ENCODE measurements at places on chromosomes 16 and 17. TPM values are rescaled to one million over a fixed set of nuclear protein-coding genes. Genes with fewer than 3 reads are reported as not detected.

DNA sequence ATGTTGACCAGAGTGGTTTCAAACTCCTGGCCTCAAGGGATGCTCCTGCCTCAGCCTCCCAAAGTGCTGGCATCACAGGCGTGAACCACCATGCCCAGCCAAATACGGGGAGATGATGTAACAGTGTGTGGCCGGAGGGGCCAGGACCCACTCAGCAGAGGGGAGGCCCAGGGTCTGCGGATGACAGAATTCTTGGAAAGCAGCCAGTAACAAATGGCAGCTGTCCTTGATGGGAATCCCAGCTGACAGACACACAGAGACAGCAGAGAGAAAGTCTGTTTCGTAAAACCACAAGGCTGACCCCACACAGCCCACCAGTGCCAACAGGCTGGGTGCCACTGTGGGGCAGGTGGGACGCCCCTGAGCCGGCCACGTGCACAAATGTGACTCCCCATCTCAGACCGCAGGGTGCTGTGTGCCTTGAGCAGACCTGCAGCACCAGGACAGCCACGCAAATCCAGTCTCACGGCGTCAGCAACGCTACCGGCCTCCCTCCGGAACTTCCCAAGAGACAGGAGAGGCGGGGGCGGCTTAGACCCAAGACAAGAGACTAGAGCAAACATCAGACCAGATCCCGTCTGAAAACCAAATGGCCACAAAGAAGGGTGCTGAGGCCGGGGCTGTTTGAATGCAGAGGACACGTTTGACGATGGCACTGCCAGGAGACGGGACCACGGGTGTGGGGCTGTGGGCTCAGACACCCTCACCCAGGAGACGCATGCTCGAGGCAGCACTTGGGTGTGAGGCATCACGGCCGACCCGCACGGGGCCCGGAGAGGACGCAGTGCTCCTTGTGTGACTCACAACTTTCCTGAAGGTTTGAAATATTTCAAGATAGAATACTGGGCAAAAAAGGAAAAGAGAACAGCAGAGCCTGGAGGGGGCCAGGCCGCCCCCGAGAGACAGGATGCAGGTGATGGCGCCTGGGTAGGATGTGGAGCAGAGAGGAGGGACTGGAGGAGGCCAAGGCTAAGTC is 24.6 kb downstream of the CTU2 start:
- no peak for DNase-seq

- no peak for DNase-seq
These were observed 8.9 kb upstream of the TMEM220 start for GRCh38 chr17:10738521-10739258.

- DNase-seq = no peak
These were observed 131.3 kb downstream of the NLK start for GRCh38 chr17:28173801-28174200.

GRCh38 chr17:64318068-64318467 is 55.0 kb upstream of the TEX2 start:
- no peak for DNase-seq

GRCh38 chr16:21994856-21995465 is 6.0 kb downstream of the PDZD9 start:
- no peak for DNase-seq

DNA sequence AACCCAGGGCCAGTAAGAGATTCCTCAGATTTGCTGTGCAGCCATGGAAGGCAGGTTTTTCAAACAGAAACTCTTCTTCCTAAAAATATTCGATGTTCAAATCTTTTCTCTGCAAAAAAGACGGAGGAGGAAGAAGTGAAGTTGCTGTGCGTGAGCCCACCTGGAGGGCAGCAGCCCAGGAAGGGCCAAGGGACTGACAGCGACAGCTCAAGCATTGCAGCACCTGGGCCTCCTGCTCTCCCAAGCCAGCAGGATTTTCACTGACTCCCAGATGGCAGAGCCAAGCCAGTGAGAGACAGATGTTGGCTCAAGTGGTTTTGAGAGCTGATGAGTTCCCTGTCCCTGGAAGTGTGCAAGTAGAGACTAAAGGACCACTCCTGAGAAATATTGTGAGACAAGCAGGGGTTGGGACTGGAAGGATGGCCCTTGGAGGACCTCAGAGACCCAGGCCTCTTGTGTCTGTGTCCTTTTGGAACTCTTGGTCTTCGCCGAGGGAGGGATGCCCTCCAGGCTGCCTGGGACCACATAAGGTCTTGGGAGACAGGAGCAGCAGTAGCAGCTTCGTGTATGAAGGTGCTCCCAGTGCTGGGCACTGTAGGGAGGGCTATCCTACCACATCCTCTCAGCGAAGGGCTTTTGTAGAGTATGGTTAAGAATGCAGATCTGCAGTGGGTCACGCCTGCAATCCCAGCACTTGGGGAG is 29.3 kb upstream of the TNFRSF13B start:
- DNase-seq = no peak

GRCh38 chr17:12789481-12790248 is at the start of gene ARHGAP44:
ARHGAP44 (plus strand) TSS chr17:12789498; CDS start chr17:12789839, 341 bp downstream.
- no peak for DNase-seq

DNA sequence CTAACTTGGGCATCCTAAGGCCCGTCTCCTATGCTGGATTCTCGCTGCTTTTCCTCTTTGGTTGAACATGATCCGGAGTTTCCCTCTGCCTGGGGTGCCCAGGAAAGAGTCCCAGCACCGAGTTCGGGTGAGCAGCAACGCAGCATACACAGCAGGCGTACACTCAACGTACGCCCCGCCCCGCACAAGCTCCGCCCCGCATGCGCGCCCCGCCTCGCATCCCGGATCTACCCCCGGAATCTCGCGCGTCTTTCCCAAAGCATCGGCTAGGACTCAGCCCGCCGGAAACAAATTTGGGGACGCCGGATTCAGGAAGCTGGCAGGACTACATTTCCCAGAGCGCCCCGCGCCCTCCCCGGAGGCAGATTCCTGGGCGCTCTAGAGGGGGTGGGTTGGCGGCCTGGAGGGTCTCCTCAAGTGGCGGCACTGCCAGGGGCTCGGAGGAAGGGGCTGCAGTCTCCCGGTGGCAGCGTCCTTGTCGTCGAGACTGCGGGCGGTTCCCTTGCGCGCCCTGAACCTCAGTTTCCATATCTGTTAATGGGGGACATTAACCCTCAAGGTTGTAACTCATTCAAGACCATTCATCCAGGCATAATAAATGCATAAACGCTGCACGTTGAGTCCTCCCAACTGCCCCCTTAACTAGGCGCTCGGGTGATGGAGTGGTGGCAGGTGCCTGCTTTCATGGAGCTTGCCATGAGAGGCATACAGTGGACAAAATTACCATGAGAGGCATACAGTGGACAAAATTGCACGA is 1.8 kb upstream of the ZNF500 start:
- DNase-seq = peak; percentile 88

GRCh38 chr17:76865174-76865573 is 3.0 kb upstream of the MGAT5B start:
- no peak for DNase-seq

DNA sequence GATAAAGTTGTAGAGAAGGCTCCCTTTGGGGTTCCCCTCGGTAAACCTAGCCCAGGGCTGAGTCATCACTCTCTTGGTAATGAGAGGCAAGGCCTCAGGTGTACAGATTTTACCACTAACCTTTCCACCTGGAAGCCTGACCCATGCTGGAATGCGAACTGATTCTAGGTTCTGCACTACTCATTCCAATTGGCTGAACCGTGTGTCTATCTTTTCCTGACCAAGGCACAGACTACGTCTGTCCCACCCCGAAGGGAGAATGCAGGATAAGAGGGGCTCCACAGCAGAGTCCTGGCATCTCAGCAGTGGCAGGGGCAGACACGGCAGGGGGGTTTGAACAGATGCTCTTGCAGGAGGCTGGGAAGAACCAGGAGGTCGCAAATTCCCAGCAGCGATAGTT is 65.4 kb upstream of the B4GALNT2 start:
- no peak for DNase-seq

DNA sequence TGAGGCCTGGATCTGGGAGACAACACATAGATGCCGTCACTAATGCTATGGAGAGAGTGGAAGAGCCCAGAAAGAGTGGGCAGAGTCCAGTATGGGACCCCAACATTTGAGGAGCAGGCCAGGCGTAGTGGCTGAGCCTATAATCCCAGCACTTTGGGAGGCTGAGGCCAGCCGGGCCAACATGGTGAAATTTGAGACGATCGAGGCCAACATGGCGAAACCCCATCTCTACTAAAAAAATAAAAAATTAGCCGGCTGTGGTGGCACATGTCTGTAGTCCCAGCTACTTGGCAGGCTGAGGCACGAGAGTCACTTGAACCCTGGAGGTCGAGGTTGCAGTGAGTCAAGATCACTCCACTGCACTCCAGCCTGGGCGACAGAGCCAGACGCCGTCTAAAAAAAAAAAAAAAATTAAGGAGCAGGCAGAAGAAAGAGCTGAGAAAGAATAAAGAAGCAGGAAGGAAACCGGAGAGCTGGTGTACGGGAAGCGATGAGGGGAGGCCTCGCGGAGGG is 6.0 kb upstream of the DNAI2 start:
- no peak for DNase-seq

- no peak for DNase-seq
These were observed 4.2 kb downstream of the IRX3 start for GRCh38 chr16:54282202-54282927.

DNA sequence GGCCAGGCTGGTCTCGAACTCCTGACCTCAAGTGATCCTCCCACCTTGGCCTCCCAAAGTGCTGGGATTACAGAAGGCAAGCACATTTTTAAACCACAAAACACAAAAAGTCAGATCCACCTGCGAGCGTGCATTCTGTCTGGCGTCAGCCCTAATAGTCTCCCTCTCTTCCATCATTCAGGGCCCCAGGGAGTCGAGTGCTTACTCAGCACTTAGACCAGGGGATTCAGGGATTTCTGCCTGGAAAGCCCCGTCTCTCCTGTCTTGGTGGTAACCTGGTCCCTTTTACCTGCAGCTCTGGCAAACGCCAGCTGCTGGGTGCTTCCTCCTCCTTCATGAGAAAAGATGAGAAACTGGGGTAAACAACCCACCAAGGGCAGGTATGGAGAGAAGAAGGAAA is 443.1 kb downstream of the SOX9 start:
- DNase-seq = no peak

DNA sequence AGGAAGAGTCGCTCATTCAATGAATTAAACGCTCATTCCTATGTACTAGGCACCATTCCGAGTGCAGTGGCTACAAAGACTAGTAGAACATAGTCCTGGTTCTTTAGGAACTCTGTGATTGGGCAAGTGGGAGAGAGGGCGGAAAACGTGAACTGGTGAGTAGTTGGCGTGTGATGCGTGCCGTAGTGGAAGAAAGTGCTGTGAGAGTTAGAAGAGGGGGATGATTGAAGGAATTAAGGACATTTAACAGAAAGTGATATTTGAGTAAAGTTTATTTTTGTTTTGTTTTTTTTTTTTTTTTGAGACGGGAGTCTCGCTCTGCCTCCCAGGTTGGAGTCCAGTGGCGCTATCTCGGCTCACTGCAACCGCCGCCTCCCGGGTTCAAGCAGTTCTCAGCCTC is 7.9 kb upstream of the SLFN14 start:
- no peak for DNase-seq

- no peak for DNase-seq
These were observed 22.1 kb downstream of the C17orf58 start for GRCh38 chr17:67974185-67974584.

DNA sequence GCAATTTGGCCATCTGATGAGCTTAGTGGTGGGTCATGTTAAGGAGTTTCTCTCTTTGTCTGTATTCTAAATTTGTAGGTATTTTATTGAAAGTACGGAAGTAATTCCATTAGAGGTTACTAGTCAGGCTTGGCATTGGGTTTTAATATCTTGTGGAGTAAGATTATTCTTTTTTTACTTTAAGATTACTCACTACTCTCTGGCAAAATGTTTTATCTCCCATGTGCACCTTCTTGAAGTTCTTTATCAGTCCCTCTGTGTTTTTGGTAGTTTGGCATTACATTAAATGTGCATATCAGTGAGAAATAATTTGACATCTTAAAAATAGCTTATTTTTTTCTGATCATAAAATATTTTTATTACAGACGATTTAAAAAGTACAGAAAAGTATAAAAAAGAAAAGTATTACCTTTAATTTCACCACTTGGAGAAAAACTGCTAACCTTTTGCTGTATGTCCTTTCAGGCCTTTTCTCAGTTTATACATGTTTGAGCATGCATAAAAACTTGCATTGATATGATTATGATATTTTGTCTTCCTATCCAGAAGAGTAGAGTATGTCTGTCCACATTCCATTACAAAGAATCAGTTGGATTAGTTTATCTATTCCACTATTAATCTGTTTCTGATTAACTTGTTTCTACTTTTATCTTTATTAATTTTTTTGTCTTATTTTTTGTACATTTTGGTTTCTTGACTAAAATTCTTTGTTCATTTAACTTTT is 198.3 kb downstream of the SPECC1 start:
- DNase-seq = no peak

DNA sequence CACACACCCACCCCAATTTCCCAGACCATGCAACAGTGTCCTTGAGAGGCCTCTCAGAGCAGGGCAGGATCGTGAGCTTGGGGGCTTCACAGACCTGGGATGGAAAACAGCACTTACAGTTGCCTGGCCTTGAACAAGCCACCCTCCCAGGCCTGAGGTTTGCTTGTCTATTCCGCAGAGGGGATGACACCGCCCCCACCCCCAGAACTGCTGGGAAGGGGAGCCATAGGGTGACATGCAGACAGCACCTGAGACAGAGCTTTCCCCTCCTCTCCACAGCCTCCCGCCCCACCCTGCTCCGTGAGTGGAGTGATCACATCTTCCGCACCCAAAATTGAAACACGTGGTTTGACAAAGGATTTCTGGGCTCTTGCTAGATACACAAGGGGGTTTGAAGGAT is 131.5 kb upstream of the TNRC6C start:
- DNase-seq = no peak

- peak; percentile 42 for DNase-seq
These were observed 1.0 kb upstream of the B9D1 start for GRCh38 chr17:19363460-19364035.

GRCh38 chr16:2587891-2588565 is 50.2 kb downstream of the PDPK1 start:
- DNase-seq = no peak

- no peak for DNase-seq
These were observed 244.1 kb downstream of the CCDC182 start for GRCh38 chr17:57501016-57501415.

The RUNDC3A gene
- not detected for total RNA-seq

The UTP4 gene
- 155 TPM for total RNA-seq

The GH2 gene
- not detected for total RNA-seq

The ACBD4 gene
- total RNA-seq = 9.7 TPM

The CAMTA2 gene
- 90.6 TPM for total RNA-seq

The ARSG gene
- 7.0 TPM for total RNA-seq

The GLOD4 gene
- total RNA-seq = 90.6 TPM

The ADAMTS18 gene
- not detected for total RNA-seq

The CNGB1 gene
- total RNA-seq = not detected

The ALOX15B gene
- not detected for total RNA-seq

The ITGB3 gene
- total RNA-seq = 0.13 TPM

The C16orf46 gene
- total RNA-seq = not detected

The KRT33B gene
- total RNA-seq = not detected

The MEFV gene
- 0.18 TPM for total RNA-seq

The ACSM2A gene
- total RNA-seq = not detected

The MT1G gene
- 46.8 TPM for total RNA-seq

The TNS4 gene
- 3.1 TPM for total RNA-seq

The DPEP3 gene
- 0.18 TPM for total RNA-seq

The WFIKKN2 gene
- not detected for total RNA-seq
